ENCODE measurements at places on chromosomes 4 and X.

- H3K36me3 ChIP-seq = no peaks in the 10 kb centered on the region
- no peak overlapping the region for H3K4me3 ChIP-seq
- no peaks in the 10 kb centered on the region for H3K4me1 ChIP-seq
- DNase-seq = peak; percentile 73
- no peaks in the 10 kb centered on the region for H3K27me3 ChIP-seq
Observed at GRCh38 chr4:73653695-73654106, 33.5 kb upstream of the RASSF6 start.

DNA sequence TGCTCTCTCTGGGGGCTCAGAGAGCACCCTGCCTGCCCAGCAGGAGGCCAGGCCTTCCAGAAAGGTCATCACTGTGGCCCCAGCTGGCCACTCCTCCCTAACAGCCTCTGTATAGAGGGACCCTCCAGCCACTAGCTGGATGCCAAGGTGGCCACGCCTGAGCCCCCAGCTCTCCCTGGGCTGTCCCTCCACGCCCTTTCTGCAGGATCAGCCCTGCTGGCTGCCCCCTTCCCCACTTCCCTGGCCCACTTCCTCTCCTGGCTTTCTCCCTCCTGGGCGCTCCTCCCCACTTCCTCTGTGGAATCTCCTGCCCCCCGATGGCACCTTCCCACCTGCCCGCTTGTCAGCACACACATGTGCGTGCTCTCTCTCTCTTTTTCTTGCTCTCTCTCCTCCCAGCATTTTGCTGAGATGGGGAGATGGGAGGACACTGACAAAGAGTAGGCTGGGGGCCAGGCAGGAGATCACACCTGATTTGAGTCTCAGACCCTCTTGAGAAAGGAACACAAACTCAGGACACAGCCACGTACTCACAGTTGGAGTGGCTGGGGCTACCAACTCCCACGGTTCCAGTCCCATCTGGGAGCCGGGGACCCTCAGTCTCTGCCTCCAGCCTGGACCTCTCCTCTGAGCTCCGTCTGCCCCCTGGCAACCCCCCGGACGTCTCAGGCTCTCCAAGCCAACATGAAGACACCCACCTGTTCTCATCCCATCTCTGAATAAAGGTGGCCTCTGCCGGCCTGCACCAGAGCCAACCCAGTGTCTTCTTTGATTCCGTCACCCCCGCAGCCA, 62.1 kb upstream of the AFAP1 start:
- no peak for DNase-seq
- H3K27me3 ChIP-seq = peaks cover 34% of the 10 kb centered on the region

GRCh38 chr4:139142980-139143379, 34.0 kb downstream of the ELF2 start:
- DNase-seq = no peak
- H3K27me3 ChIP-seq = no peaks in the 10 kb centered on the region
- H3K4me3 ChIP-seq = no peak overlapping the region
- peaks cover 9% of the 10 kb centered on the region for H3K4me1 ChIP-seq
- 0 out of 2 replicates have a peak, but pooled peaks cover 4% of the 10 kb centered on the region for H3K36me3 ChIP-seq

DNA sequence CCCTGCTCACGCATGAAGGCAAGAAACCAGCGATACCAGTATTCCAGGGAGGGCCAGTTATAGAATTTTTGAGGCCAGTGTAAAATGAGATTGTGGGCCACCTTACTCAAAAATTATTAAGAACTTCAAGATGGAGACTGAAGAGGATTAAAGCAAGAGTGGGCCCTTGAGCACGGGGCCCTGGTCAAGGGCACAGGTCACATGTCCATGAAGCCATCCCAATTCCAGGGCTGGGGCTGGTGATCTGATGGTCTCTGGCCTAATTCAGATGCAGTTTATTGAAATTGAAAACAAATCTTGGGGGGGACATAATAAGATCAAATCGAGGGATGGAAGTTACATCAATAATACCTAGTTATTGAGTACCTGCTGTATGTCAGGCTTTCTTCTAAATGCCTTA, 58.3 kb downstream of the SMIM20 start:
- no peak overlapping the region for H3K4me3 ChIP-seq
- H3K36me3 ChIP-seq = no peaks in the 10 kb centered on the region
- H3K27ac ChIP-seq = no peak overlapping the region
- peaks cover 4% of the 10 kb centered on the region for H3K27me3 ChIP-seq
- DNase-seq = no peak
- H3K4me1 ChIP-seq = no peaks in the 10 kb centered on the region

GRCh38 chr4:168639914-168640313, 143.1 kb downstream of the PALLD start:
- H3K36me3 ChIP-seq = no peaks in the 10 kb centered on the region
- no peak overlapping the region for H3K4me3 ChIP-seq
- H3K27me3 ChIP-seq = no peaks in the 10 kb centered on the region
- H3K27ac ChIP-seq = no peak overlapping the region

DNA sequence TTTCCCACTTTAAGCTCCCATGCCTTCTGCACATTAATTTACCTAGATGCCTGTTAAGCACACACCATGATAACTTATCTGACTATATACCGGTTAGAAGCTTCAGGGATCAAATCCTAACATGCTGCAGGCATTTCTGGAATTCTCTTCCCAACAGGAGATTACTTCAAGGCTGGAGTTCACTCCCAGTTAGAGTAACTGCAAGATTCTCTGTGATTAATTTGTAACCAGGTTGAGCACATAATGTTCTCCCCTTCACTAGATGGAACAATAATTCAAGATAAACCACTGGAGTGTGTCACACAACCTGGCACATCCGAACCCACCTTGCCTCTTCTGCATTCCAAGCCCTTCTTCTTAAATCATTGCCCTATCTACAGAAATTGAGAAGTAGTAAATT, 11.8 kb upstream of the UGT2A3 start:
- no peak overlapping the region for H3K27ac ChIP-seq
- H3K27me3 ChIP-seq = no peaks in the 10 kb centered on the region
- H3K4me3 ChIP-seq = no peak overlapping the region
- H3K4me1 ChIP-seq = no peaks in the 10 kb centered on the region
- no peaks in the 10 kb centered on the region for H3K36me3 ChIP-seq

GRCh38 chr4:145808021-145808650, 128.2 kb downstream of the C4orf51 start:
- DNase-seq = peak; percentile 97
- no peaks in the 10 kb centered on the region for H3K36me3 ChIP-seq
- peak overlapping the region; percentile 89 for H3K27ac ChIP-seq
- peaks cover 51% of the 10 kb centered on the region for H3K4me1 ChIP-seq
- H3K4me3 ChIP-seq = peak overlapping the region; percentile 42

DNA sequence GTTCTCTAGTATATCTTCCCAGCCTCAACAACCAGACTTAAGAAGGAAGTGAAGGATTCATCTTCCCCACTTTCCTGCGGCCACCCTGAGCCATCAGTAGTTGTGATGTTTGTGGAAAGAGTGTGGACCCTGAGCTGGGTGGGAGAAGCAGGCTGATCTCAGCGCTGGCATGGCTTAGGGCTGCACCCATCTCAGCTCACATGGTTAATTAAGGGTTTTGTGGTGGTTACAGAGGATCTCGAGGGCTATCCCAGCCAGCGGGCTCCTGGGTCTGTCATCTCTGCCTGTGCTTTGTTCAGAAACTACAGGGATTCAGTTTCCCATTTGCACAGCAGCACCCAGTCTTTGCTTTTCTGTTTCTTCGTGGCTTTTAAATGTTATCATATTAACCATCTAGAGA, 163.4 kb downstream of the PTTG2 start:
- DNase-seq = no peak
- H3K27ac ChIP-seq = no peak overlapping the region
- H3K36me3 ChIP-seq = no peaks in the 10 kb centered on the region
- no peaks in the 10 kb centered on the region for H3K27me3 ChIP-seq
- no peak overlapping the region for H3K4me3 ChIP-seq

DNA sequence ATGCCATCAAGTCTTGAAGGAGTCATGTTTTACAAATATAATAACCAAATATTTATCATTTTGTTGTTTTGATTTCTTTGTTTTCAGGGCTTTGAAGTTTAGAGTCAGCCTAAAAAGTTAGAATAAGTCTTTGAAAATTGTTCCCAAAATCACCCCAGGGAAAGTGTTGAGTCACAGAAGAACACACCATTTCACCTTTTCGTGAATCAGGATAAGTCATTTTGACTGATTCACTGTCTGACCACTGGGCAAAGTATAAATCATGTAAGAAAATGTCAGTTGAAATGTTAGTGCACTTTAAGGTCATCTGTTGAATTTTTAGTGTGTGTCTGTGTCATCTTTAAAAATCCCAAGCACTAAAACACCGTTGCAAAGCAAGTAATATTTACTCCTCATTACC, 1320.1 kb downstream of the RPA4 start:
- no peak overlapping the region for H3K4me3 ChIP-seq
- H3K4me1 ChIP-seq = no peaks in the 10 kb centered on the region
- no peak overlapping the region for H3K27ac ChIP-seq
- no peaks in the 10 kb centered on the region for H3K36me3 ChIP-seq

- no peaks in the 10 kb centered on the region for H3K27me3 ChIP-seq
- H3K27ac ChIP-seq = no peak overlapping the region
- no peaks in the 10 kb centered on the region for H3K4me1 ChIP-seq
- no peak overlapping the region for H3K4me3 ChIP-seq
Observed at GRCh38 chr4:161320377-161320776, 843.4 kb downstream of the FSTL5 start.

DNA sequence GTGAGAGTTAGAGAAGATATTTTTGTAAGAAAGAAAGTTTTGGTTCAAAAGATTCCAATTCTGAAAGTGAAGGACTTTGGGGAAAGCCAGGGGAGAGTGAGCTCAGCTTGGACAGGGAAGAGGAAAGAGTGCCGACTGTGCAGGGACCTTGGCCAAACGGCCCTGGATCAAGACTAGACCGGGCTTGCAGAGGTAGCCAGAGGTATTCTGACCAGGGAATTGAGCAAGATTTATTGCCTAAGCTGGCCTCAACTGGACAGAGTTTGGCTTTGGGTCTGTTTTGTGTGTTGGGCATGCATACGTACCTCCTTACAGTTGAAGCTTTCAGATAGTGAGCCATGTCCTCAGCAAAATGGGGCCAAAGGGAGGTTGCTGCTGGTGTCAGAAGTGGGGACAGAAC, 11.6 kb downstream of the PLAC1 start:
- no peak for DNase-seq
- H3K36me3 ChIP-seq = no peaks in the 10 kb centered on the region
- no peak overlapping the region for H3K27ac ChIP-seq
- peaks cover 7% of the 10 kb centered on the region for H3K4me1 ChIP-seq

DNA sequence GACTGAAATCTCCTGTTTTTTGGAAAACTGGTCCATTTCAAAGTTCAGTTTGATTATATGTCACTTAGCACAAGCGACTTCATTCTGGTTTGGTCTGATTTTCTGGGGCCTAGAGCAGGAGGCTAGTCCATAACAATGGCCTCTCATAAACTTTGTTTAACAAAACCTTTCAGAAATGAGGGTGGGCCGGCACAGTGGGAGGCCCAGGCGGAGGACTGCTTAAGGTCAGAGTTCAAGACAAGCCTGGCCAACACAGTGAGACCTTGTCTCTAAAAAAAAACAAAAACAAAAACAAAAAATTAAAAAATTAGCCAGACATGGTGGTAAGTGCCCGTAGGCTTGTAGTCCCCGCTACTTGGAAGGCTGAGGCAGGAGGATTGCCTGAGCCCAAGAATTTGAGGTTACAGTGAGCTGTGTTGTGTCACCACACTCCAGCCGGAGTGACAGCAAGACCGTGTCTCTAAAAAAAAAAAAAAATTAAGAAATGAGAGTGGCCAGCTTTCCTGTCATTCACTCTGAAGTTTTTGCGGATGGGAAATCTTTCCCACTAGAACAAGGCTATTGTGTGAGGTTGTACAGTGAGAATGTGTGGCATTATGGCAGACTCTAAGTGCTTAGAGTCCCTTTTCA, 1.2 kb upstream of the PLAC8 start:
- no peak for DNase-seq
- H3K4me3 ChIP-seq = no peak overlapping the region
- H3K27me3 ChIP-seq = no peaks in the 10 kb centered on the region

DNA sequence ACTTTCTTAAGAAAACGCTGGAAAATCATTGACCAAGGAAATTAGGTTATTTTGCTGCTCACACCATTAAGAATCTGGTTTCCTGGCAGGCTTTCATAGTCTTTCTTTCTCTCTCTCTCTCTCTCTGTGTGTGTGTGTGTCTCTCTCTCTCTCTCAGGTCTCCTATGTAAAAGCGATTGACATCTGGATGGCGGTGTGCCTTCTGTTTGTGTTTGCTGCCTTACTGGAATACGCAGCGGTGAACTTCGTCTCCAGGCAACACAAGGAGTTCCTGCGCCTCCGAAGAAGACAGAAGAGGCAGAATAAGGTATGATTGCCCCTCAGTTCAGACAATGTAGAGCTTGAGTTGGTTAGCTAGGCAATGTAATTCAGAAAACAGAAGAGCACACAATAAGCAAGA, 161.2 kb downstream of the GLRA2 start:
- no peak overlapping the region for H3K27ac ChIP-seq
- H3K4me1 ChIP-seq = 0 out of 2 replicates have a peak, but pooled peaks cover 3% of the 10 kb centered on the region
- no peak for DNase-seq
- H3K27me3 ChIP-seq = no peaks in the 10 kb centered on the region

GRCh38 chr4:76783836-76784235, 114.1 kb downstream of the SOWAHB start:
- peaks cover 37% of the 10 kb centered on the region for H3K4me1 ChIP-seq
- H3K27me3 ChIP-seq = no peaks in the 10 kb centered on the region
- H3K36me3 ChIP-seq = peaks cover 38% of the 10 kb centered on the region
- peak overlapping the region; percentile 74 for H3K4me3 ChIP-seq
- no peak for DNase-seq

All from GM23248 (cell line).